ENCODE measurements at places on chromosomes 2 and 18.
A peak's percentile ranks its signal among the peaks of the same experiment; 100 is the strongest.

DNA sequence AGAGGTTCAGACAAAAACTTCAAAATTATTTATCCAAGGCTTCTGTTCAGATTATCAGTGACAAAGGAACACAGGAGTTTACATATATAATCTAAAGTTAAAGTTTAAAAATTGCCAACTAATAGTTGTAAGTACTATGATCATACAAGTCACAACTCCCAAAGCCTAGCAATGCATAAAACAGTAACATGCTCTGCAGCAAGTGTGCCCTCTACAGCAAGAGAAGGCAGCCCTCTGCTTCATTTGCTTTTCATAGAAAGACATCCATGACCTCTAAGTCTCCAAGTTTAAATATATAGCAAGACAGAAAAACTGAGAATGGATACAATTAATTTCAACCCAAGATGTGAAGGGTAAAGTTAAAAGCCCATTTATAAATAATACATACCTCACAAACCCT is 13.3 kb downstream of the RAB1A start:
- no peak for DNase-seq

GRCh38 chr18:46619559-46619958 is 37.5 kb downstream of the LOXHD1 start:
- no peak for DNase-seq

- DNase-seq = peak; percentile 20
Measured at GRCh38 chr2:145551686-145552085, 1031.8 kb upstream of the ZEB2 start.

DNA sequence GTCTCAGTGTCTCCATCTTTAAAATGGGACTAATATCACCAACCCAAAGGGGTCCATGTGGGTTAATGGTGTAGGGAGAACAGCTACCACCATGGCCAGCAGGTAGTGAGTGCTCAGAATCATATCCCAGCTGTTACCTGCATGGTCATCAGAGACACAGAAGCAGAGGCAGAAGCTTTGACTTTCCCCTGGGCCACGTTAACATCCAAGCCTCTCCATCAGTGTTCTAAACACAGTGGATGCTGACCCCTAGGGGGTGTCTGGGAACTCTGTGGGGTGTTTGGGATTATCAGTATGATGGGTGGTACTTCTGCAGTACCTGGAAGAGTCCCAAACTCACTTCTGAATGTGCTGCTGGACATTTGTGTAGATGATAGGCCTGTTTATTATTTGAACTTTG is 93.6 kb downstream of the GYPC start:
- no peak for DNase-seq

GRCh38 chr2:223460209-223460608 is 142.0 kb downstream of the SCG2 start:
- DNase-seq = no peak

DNA sequence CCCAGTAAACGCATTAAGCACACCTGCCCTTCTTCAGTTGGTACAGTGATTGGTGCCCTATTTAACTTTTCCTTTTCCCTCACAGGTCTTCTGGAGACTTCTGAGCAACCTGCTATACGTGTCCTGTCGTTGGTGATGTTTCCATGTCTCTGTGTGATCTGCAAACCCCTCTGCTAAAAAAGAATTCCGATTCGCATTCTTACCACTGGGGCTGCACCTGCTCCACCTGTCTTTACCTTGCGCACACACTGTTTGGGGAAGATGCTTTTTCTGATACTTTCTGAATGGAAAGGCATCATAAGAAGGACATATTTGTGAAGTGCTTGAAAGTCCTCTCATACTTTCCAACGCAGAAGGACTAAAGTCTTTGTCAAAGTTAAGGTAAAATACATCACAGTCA is 323.9 kb upstream of the SOX11 start:
- DNase-seq = no peak

All from eye (tissue), 1 donor.